ENCODE measurements at places on chromosomes 2 and 18.

DNA sequence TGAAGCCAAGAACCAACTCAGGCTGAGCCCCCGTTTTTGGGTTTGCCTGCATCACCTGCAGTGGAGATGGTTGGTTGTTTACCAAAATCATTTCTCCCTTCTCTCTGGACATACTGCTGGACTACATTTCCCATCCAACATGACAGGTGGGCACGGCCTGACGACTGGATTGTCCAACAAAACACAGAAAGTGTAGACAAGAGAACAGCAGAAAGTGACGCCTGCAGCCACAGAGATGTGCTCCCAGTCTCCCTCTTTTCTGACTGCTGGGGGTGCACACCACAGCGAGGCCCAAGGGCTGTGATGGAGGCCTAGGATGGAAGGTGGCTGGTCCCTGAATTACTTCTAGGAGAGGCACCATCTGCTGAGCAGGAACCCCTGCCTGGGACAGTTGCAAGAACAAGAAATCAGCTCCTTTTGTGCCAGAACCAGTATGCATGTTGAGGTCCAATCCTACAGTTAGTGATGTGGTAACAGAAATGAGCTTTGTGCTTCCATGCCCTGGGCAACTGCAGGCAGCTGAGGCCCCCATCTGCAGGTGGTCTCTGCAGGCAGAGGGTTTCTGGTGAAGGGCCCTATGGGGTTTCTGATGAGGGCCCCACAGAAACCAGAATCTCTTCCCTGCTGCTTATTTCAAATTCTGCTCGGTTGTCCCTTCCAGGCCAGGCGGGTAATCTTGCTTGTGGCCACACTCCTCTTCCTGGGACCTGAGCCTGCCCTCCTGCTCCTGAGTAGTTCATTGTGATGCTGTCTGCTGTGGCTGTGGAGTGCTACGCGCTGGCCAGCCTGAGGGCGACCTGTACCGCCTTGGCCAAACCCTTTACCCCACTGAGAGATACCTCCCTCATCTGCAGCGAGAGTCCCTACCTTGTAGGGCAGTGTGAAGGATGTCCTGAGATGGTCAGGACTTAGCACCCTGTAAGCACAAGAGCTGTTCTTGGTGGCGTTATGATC is 168.3 kb downstream of the ASB1 start:
- no peak for DNase-seq

DNA sequence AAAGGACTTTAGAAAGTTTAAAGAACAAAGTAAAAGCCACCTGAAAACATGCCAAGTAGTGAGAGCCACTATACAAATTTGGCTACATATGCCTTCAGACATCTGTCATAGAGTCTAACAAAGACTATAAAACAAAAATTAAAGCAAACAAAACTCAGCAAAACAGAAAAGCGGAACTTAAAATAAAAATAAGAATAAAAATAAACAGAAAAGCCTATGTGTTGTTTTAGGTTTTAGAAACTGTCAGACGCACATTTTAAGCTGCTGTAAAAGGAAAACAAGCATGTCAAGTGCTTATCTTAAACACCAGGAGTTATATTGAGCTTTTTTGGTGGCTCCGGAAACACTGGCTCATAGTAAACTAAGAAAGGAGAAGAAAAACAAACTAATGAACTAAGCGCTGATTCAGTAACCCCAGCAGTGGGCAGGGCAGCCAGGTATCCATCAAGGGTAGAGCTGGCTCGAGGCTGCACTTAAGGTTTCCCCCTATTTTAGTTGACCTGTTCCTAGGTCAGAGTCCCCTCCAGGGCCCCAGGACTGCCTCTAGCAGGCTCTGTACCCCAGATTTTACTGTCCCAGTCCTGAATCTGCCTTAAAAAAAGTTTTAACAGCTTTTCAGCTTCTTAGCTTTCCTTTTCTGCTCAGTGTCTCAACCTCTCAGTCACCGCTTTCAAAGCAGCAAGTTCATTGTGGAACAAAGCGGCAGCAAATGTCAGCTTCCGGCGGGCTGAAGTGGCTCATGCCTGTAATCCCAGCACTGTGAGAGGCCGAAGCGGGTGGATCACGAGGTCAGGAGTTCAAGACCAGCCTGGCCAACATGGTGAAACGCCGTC is 15.4 kb upstream of the RMC1 start:
- no peak for DNase-seq

GRCh38 chr18:21741312-21741561 is 645 bp downstream of the MIB1 start:
- peak; percentile 41 for DNase-seq

GRCh38 chr2:148794558-148794957 is 80.5 kb upstream of the KIF5C start:
- DNase-seq: no peak

DNA sequence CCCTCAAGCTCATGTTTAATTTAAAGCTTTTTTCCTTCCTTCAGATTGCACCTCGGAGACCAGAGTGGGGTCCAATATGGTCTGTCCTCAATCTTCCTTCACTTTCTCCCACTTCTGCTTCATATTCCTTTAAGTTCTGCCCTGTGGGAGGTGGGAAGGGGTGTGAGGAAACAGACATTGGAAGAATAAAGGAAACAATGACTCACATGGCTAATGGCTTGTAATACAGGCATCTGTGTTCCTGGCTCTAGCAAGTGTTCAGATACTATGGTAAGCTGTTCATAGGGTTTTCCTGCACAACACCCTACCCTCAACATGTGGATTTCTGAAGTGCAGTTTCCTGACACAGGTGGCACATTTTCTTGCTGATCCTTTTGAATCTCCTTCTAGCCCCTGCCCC is 209.5 kb downstream of the PIK3C3 start:
- DNase-seq: no peak

DNA sequence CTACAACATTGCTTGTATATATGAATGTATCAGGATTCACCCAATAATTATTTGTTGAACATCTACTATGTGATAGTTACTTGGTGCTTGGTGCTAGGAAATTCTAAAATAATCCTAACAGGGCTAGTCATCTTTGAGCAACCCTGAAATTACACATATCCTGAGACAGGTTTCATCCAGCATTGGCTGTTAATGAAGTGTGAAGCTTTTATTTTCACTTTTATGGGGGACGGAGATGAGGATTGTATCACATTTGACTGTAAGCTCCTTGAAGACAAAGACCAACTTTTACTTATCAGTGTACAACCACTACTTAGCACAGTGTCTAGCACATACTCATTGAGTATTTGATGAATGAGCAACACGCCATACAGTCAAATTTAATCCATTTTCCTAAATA is 6.8 kb upstream of the GALM start:
- DNase-seq: no peak

- DNase-seq: no peak
These were observed 41.8 kb downstream of the INPP4A start for GRCh38 chr2:98486374-98486981.

GRCh38 chr2:108825736-108826135 is 39.2 kb downstream of the CCDC138 start:
- no peak for DNase-seq

DNA sequence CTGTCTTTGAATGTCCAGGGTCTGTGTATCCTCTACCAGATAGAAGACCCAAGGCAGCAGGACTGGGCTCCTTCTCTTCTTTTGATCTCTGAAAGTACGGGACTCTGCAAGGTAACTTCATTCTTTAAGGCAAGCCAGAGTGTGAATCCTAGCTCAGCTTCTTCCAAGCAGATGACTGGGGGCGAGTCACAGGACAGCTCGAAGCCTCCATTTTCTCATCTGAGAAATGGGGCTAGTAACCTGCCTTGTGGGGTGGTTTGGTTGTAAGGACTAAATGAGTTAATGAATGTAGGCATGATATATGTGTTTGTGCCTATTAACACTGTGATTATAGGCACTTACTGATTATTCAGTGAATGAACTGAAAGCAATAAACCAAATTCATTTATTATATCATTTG is 46.7 kb downstream of the DGKD start:
- no peak for DNase-seq

GRCh38 chr18:76046221-76046620 is 448.8 kb downstream of the ZNF516 start:
- DNase-seq: no peak

- no peak for DNase-seq
These were observed 413.0 kb upstream of the MEX3C start for GRCh38 chr18:51610481-51610880.
